ENCODE measurements at places on chromosomes 5 and 9. TPM values are rescaled to one million over a fixed set of nuclear protein-coding genes. Genes with fewer than 3 reads are reported as not detected.

Gene CDK5RAP2
- polyA plus RNA-seq: 20.9 TPM

Gene C9orf50
- 2.8 TPM for polyA plus RNA-seq

Gene IRX1
- 17.3 TPM for polyA plus RNA-seq

Gene NOXA1
- polyA plus RNA-seq: 19.1 TPM

Gene SNX24
- polyA plus RNA-seq: 27.0 TPM

Gene SCGB3A2
- polyA plus RNA-seq: not detected

Gene LARP1
- polyA plus RNA-seq: 25.2 TPM

Gene GRXCR2
- polyA plus RNA-seq: not detected

Gene HTR1A
- polyA plus RNA-seq: not detected

Gene PCDHA9
- not detected for polyA plus RNA-seq

Gene TYRP1
- polyA plus RNA-seq: 10.0 TPM

Gene ADAMTSL2
- polyA plus RNA-seq: 20.0 TPM

Gene PALM2AKAP2
- polyA plus RNA-seq: 0.26 TPM

Gene STPG3
- not detected for polyA plus RNA-seq

Gene LYRM7
- 5.4 TPM for polyA plus RNA-seq

Gene KIF4B
- polyA plus RNA-seq: not detected

Gene SARDH
- 12.0 TPM for polyA plus RNA-seq

Gene FOXD4
- 0.43 TPM for polyA plus RNA-seq

Gene OTP
- not detected for polyA plus RNA-seq

Gene SMIM33
- polyA plus RNA-seq: not detected

Gene MSMP
- polyA plus RNA-seq: not detected

Gene GLIPR2
- 8.3 TPM for polyA plus RNA-seq

Gene PNPLA7
- 2.1 TPM for polyA plus RNA-seq

Gene SLC25A2
- not detected for polyA plus RNA-seq

Gene SLC46A2
- polyA plus RNA-seq: not detected

Gene DND1
- 0.41 TPM for polyA plus RNA-seq

Gene POLK
- polyA plus RNA-seq: 6.6 TPM

Gene STK32A
- polyA plus RNA-seq: 7.8 TPM

Gene PCDHB4
- 0.90 TPM for polyA plus RNA-seq

Gene ATP10B
- not detected for polyA plus RNA-seq

Gene TICAM2
- polyA plus RNA-seq: 2.0 TPM

Gene TDRD7
- polyA plus RNA-seq: 7.8 TPM

Gene PCDHGB1
- polyA plus RNA-seq: 0.37 TPM

Gene PKD2L2
- not detected for polyA plus RNA-seq

Gene FGF10
- polyA plus RNA-seq: 0.19 TPM

Gene PTPDC1
- polyA plus RNA-seq: 2.8 TPM

Gene GRM6
- not detected for polyA plus RNA-seq

Gene IRGM
- polyA plus RNA-seq: not detected

Gene NUTM2F
- not detected for polyA plus RNA-seq

Gene TLE1
- polyA plus RNA-seq: 10.8 TPM

Gene RNF20
- polyA plus RNA-seq: 15.8 TPM

Gene DNAI1
- 2.4 TPM for polyA plus RNA-seq

Gene ZBTB26
- 3.4 TPM for polyA plus RNA-seq

Gene TAF11L5
- not detected for polyA plus RNA-seq

Gene PPP3R2
- polyA plus RNA-seq: not detected

Gene ADAMTS12
- polyA plus RNA-seq: 0.75 TPM

Gene FBP2
- polyA plus RNA-seq: not detected

Gene ZNF367
- polyA plus RNA-seq: 1.5 TPM

Gene BTNL3
- polyA plus RNA-seq: 0.30 TPM

Gene NRARP
- polyA plus RNA-seq: 1.7 TPM

Gene STK10
- polyA plus RNA-seq: 7.2 TPM

Gene TNFSF8
- 0.43 TPM for polyA plus RNA-seq

Gene SLC6A7
- polyA plus RNA-seq: not detected

Gene FCN2
- 2.8 TPM for polyA plus RNA-seq

Gene ASPN
- polyA plus RNA-seq: 3.2 TPM
